ENCODE measurements at places on chromosomes 7 and 10.

GRCh38 chr7:25069900-25070443 lies 55.1 kb downstream of the CYCS start:
- peak; percentile 55 for DNase-seq

DNA sequence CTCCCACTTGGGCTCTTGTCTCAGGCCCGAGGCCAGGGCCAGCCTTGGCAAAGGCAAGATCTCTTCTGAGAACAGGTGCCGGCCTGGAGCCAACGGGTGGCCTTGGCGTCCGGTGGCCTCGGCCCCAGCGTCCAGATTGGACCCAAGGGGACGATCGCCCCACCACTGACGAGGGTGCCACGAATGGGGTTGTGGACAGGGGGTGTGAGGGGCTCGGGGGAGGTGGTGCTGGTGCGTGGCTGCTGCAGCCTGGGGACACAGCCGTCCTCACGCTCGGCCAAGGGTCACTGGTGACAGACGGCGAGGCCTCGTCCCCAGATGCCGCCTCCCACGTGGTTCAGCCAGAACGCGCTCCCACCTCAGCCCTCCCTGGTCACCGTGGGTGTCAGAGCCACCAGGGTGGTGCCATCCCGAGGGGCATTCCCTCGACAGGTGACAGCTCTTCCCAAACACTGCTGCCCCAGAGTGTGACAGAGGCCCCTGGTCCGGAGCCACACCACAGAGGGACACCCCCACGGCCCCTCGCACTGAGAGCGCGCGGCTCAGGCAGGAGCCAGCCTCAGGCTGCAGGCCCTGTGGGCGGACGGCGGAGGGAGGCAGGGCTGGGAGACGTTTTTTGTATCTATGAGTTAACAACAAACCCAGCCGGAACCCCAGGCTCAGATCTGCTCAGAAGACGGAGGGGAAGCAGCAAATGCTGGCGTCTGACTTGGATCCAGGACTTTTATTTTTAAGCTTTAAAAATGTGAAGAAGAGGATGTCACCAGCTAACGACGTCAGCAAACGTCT lies 18.5 kb upstream of the CFAP46 start:
- DNase-seq = no peak

DNA sequence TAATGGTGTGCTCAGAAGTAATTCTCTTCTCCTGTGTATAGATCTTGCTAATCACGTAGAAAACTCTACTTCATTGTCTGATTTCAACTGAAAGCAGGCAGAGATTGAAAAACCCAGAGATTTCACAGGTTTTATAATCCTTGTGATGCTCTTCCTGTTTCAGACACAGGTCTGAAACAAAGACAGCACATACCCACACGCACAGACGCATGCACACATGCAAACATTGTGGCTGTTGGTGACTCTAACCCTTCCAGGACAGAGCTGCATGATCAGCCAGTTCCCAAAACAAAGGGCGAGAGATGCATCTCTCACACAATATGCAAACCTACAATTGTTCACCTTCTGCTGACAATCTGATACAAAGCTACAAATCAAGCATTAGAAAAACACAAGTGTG lies 11.1 kb upstream of the TFEC start:
- DNase-seq = no peak

DNA sequence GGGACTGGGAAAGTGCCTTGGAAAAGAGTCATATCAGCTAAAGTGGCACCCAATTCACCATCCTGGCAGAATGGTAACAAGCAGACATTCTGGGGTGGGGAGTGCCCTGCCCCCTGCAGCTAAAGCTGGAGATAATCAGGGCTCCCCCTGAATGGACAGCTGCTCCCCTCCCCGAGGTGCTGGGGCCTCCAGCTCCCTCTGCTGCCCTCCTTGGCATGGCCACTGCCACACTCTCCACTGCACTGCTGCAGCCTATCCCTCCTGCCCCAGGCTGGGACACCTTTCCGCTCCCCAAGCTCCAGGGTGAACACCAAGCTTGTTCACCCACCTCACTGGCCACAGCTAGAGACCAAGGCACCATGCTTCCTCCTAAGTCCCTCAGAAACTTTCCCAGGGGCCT lies 9.8 kb upstream of the PARD3 start:
- no peak for DNase-seq

GRCh38 chr7:90269163-90269562 lies 24.2 kb downstream of the CFAP69 start:
- no peak for DNase-seq

DNA sequence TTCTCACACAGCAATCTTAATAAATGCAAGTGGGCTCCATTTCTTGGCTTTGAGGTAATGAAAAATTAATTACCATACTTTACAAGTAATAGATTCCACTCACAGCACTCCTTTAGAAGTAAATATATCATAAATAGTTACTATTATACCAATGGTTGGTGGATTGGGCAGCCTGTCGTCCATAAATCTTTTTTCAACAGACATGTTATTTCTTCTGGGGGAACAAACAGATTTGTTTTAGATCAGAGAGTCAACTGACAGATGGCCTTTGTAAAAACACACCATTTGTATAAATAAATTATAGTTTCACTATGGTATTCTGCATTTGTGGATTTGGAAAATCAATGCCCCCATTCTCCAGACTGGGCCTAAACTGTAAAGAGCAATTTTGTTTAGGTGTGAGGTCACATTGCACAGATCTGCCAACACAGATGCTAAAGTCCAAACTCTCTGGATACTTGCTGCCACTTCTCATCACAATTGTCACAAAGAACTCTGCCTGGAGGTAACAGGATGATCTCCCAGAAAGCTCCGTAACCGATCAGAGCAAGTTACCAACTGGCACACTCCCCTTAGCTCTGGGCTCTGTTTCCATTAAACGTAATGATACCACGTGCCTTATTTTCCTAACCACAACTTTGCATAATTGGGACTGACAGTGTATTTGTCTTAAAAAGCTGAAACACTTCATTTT lies 4.5 kb upstream of the MACROH2A2 start:
- DNase-seq = no peak

- peak; percentile 32 for DNase-seq
Observed at GRCh38 chr10:47024399-47025252, 113.4 kb downstream of the PTPN20 start.

- DNase-seq = no peak
Observed at GRCh38 chr7:87658553-87658952, 30.4 kb downstream of the RUNDC3B start.

- no peak for DNase-seq
Observed at GRCh38 chr10:97363071-97363470, 28.5 kb upstream of the FRAT2 start.

- DNase-seq = no peak
Observed at GRCh38 chr7:999149-999879, 16.3 kb downstream of the CYP2W1 start.

- peak; percentile 42 for DNase-seq
Observed at GRCh38 chr10:77887631-77888355, 38.8 kb downstream of the DLG5 start.

- peak; percentile 92 for DNase-seq
Observed at GRCh38 chr7:35777121-35777520, 23.7 kb upstream of the SEPTIN7 start.
